ENCODE measurements at places on chromosomes 11 and 22.

DNA sequence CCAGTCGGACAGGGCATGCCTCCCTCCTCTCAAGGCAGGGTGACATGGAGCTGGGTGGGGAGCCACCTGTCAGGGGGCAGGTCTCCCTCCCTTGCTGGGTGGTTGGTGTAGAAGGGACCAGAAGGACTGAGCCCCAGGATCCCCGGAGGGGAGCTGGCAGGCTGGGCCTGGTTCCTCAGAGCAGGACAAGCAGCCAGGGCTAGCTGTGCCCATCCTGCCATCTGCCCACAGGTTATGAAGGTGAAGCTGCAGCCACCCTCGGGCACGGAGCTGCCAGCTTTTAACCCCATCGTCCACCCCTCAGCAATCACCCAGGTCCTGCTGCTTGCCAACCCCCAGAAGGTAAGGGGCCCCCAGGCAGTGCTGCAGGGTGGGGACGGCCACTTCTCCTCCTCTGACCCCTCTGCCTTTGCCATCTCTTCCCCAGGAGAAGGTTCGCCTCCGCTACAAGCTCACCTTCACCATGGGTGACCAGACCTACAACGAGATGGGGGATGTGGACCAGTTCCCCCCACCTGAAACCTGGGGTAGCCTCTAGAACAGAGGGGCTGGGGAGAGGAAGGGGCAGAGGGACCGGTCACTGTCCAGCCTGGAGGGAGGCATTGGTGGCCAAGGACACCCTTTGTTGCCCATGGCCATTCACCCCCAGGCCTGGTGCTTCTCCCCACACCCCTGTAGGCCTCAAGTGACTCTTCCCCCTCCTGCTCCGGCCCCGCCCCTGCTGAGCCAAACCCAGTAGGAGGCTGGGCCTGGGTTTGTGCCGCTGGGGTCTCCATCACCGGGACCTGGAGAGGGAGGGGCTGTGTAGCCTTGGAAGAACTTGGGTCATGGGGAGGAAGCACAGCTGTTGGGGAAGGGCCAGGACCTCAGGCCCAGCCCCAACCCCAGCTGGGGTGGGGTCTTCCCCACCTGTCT lies 7.0 kb upstream of the SH3BP1 start:
- no peak for DNase-seq

GRCh38 chr11:58057481-58057880 lies 26.7 kb downstream of the OR6Q1 start:
- no peak for DNase-seq

- DNase-seq: no peak
Measured at GRCh38 chr22:17266251-17266971, 47.2 kb upstream of the ADA2 start.

DNA sequence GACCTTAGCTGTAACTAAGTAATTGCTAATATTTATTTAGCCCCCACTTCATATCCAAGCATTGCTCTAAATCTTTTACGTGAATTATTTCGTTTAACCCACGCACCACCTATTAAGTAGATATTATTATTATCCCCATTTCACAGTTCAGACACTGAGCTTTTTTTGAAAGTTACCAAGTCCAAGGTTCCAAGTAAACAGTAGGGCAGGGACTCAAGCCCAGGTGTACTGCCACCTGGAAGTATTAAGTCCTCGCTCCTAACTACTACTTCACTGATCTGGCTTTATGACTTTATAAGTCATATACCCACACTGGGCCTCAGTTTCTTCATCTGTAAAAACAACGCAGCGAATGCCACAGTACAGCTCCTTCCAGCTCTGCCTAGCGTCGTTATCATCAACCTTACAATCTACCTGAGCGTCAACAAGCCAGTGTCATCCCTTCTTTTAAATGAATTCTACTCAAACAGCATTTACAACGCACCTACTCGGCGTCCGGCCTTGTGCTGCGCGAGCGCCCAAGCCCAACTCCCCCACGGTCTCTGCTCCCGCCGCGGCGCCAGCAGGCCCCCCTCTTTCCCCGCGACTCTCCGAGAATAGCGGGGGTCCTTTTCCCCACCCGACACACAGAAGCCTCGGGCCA lies 624 bp downstream of the TMEM41B start:
- DNase-seq: no peak

- no peak for DNase-seq
Measured at GRCh38 chr11:64356498-64357411, 2.2 kb upstream of the RPS6KA4 start.

- DNase-seq: no peak
Measured at GRCh38 chr11:111395749-111396148, 16.7 kb upstream of the POU2AF1 start.

DNA sequence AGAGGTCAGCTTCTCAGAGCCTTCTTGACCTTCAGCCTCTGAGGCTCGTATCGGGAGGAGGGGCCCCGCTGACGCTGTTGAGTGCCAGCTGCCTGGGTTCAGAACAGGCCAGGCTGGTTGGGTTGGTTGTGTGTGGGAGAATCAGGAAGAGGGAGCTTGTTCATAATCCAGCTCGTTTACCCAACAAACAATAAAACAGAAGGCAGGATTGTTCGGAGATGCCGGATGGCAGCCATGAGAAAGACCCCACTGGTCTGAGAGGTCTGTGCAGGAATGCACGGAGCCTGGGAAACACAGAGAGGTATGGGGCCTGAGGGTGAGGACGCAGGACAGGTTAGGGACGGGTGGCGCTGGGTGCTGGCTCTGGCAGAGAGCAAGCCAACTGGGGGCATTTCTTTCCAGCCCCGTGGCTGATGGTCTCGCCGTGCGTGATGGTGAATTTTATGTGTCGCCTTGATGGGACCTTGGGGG lies 31.6 kb upstream of the SHANK2 start:
- DNase-seq: no peak

DNA sequence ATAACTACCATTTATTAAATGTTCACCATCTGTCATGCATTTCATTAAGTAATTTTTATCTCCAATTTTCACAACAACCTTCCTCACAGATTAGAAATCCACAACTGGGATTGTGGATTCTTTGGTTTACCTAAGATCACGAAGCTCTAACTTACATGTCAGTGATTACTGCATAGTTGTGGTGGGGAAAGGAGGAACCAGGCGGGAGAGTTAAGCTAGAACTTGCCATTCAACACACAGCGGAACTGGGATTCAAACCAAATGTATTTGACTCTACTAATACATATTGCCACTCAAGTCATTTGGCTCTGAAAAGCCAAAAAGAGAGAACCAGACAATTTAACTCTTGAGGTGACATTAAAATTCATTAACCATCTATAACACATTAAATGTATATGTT lies 10.4 kb upstream of the LAYN start:
- no peak for DNase-seq

DNA sequence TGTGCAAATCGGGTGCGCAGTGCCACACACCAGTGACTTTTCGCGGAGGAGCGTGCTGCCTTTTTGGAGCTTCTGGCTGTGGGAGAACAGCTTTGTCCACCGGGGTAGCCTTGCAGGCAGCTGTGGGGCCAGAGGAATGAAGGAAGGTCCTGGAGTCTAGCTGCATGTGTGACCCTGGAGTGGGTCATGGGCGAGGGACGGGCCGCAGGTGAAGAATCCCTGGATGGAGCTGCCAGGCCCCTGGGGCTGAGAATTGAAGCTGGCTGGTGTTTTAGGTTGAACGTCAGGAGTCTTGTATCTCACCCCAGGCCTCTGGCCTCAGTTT lies 8.6 kb downstream of the CCND1 start:
- DNase-seq: no peak

DNA sequence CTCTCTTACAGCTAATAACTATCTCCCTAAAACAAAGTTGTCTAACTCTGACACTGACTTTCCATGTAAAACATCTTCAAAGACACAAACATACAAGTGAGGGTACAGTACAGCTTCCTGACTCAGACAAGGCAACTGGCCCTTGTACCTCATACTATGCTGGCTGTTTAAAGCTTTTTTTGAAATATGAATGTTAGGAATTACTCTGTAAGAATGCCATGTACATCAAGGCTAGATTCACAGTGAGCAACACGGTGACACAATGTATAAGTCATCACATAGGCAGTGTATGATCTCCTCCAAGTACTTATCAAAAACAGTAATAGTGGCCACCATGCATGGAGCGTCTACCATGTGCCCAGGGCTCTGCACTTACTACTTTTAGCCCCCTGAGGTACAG lies 28.6 kb downstream of the ALG8 start:
- no peak for DNase-seq
